RPMI7951 (cell line): ENCODE measurements at places on chromosomes 3 and 15.

GRCh38 chr3:29279806-29280205 is 1.1 kb upstream of the RBMS3 start:
- DNase-seq: peak; percentile 63

DNA sequence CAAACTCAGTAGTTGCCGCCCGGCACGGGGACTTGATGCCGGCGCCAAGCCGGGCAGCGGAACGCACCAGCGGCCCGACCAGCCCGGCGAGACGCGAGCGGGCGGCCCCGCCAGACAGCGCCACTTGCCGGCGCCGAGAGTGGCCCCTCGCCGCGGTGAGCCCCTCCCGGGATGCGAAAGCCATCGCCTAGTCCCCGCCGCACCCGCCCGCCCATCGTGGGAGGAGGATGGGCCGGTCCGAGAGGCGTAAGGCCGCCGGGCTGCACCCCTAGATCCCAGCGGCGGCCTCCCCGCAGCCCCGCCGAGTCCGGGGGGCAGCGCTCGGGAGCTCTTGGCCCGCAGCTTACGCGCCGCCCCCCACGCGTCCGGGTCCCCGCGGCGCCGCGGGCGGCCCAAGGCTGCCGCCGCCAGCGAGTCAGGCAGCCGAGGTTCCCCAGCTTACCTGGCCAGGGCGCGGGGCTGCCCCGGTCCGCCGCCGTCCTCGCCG is 609 bp downstream of the GOLGA8A start:
- peak; percentile 53 for DNase-seq

- DNase-seq: no peak
These were observed 151.1 kb downstream of the ADAMTS17 start for GRCh38 chr15:100190675-100191074.

GRCh38 chr3:12252889-12253288 is 36.0 kb upstream of the PPARG start:
- DNase-seq: no peak

DNA sequence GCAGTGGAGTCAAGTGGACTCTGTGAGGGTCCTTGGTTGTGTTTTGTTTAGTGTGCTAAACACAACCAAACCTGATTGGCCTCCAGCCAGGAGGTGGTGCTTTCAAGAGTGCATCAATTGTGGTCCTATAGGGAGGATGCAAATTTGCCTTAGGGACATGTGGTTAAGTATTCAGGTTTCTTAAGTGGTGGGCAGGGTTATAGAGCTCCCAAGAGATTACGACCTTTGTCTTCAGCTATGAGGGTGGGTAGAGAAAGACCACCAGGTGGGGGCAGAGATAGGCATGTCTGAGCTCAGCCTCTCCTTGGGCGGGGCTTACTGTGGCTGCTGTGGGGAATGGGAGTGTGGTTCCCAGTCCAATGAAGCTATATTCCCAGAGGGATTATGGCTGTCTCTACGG is 186.6 kb downstream of the SQOR start:
- no peak for DNase-seq

DNA sequence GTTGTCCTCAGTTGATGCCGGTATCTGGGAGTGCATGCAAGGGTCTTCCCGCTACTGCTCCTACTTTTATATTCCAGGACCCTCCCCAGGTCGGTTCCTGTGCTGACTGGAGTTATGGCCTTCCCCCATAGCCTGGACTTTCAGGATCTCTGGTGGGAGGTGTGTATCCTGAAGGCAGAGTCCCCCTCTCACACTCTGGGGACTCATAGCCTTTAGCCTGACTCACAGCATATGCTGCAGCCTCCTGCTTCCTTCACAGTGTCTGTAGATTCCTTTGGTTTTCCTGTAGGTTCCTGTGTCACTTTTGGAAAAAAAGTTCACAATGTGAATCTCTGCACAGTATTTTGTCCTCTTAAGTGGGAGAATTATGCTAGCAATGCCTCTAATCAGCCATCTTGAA is 180.6 kb upstream of the RBMS3 start:
- DNase-seq: no peak

GRCh38 chr15:94596707-94597106 is 365.3 kb downstream of the MCTP2 start:
- no peak for DNase-seq

GRCh38 chr15:49242820-49243219 is 72.8 kb downstream of the GALK2 start:
- DNase-seq: peak; percentile 93

DNA sequence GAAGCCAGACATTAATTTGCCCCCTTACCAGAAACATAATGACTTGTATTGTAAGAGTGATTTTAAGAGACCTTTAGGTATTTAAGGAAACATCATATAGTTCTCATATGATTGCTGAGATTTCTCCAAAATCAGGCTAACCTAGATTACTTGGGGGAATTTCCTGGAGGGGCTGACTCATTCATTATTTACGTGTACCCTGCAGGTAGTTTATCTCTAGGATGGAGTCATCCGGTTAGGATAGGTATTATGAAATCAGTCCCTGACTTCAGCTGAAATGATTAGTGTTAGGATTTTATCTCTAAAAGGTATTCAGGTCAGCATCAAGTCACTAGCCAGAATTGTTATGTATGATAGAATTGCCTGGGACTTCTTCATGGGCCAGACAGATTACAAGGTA is 97.5 kb downstream of the TCF12 start:
- no peak for DNase-seq

DNA sequence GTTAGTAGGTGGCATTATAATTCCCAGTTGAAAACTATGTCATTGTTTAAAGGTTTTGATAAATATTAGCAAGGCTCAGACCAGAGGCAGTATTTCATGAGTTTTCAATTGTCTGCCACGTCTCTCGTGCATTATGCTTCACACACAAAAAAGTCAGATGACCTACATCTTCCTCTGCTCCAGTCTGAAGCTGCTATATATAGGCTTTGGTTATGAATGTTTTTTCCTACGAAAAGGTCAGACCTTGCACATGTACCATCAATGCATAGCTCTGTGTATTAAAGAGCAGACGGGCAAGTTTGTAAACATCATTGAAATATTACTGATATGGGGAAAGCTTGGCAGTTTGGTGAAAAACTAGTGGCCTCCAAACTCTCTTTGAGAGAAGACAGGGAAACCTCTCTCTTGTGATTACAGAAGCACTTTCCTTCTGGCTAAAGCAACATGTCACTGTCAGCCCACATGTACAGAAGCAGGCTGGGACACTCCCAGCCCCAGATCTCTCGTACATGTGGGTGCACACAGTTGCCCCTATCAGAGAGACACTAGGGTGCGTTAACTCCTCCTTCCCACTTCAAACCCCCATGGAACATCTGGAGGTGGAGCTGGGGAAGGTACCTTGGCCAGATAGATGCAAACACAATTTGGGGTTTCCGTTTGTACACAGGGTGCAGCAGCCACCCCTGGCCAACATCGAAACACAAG is 184.0 kb upstream of the BCL6 start:
- DNase-seq: no peak

DNA sequence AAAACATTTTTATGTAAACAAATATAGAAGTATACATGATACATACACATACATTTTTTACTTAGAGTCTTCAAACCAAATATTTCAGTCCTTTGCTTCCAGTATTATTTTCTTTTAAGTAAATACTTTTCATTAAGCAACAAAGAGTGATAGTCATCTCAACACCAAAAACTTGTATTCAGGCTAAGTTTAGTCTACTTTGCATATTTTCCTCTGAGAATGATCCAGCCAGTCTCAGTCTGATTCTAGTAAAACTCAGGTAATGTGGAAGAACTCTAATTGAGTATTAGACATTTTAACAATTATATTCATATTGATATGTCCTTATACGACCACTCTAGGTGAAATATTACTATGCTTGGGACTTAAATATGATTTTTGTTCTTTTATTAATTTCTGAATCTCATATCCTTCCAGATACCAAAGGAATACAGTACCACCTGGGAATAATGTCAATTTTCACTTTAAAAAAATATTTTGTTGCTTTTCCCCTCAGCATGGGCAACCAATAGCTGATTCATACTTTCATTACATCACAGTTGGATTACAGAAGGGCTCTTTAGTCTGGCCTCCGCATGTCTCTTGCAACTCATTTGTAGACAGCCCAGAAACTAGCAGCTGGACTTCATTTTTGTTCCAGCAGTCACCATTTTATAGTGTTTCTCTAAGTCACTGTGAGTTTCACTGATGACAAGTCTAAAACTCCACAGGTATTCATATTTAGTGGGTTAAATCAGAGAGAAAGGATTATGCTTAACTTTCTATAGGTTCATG is 390.4 kb downstream of the ZBTB20 start:
- DNase-seq: peak; percentile 18

DNA sequence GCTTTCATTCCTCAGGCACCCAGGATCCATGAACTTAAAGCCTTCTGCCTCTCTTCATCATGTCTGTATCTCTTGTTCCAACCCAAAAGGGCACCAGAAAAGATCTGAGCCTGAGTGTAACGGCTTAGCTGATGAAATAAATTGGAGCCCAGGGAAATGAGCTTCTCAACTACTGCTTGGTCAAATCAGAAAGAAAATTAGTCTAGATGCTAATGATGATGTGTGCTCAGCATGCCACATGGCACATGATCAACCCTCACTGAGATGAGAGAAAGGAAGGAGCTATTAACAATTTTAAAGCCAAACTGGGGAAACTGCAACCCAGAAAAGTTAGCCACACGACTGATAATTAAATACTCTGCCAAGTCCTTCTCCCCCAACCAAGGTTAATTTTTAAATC is 325.7 kb downstream of the CNTN3 start:
- DNase-seq: no peak
